Esophagus squamous epithelium (tissue), 5 donors: ENCODE measurements at places on chromosomes 3 and 15.

DNA sequence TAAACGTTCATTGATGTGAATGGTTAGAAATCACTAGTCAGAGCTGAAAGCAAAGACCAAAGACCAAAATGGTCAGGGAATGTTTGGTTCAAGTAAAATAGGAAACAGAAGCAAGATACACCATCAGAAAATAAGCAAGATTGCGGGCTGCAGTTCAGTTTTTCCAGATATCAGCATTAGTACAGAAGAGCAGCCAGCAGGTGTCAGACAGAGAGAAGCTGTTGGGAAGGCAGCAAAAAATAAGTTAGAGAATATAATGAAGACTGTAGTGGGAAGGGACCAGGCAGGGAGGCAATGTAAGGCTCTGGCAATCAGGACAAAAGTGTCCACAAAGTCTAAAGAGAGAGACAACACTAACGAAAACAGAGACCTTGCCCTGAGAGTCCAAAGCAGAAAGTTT lies 639.4 kb upstream of the NAALADL2 start:
- DNase-seq: no peak

DNA sequence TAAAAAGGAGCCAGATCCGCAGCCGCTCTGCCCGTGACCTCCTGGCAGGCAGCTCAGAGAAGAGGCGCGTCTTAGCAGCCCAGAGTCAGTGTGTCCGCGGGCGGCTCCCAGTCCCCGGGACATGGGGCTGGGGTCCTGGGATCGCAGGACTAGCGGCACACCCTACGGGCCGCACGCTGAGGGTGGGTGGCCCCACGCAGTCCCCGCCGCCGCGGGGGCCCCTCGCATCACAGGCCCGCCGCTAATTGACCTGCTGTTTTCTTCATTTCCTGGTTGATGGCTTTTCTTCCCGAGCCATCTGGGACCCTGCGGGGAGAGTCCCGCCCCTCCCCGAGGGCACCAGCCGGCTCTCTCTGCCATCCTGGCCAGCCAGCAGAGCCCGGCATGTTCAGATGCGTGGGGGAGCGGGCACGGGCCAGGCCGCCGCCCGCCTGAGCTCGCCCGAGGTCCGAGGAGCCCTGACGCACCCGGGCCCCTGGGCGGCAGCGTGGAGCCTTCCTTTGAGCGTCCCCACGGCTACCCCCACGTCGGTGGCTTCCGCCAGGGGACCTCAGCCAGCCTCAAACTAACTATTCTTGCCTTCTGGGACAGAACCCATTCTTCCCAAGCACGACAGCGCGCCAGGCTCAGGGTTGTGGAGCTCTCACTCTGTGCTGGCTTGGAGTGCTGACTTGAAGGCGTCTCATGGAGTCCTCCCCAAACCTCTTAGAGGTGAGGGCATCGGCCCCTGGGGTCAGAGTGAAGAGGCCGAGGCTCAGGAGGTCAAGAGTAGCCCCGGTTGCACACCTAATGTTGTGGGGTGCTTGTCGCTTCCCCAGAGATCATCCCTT lies 34.6 kb upstream of the CACNA2D3 start:
- no peak for DNase-seq

DNA sequence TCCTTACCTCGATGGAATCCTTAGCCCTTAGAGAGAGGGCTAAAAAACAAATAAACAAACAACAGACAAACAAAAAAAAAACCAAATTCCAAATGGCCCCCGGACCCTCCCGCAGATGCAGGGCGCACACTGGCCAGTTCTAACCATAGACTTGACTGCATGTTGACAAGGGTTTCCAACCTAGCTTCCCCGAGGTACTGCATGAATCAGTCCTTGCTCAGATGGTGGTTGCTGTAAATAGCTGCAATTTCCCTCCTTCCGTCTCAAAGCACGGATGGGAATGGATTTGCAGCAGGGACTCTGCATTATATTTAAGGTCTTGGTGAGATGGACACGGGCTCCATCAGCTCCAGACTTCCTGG lies 162.8 kb downstream of the CD47 start:
- no peak for DNase-seq

GRCh38 chr3:70006089-70006488 lies 6.6 kb downstream of the SAMMSON start:
- DNase-seq: no peak

DNA sequence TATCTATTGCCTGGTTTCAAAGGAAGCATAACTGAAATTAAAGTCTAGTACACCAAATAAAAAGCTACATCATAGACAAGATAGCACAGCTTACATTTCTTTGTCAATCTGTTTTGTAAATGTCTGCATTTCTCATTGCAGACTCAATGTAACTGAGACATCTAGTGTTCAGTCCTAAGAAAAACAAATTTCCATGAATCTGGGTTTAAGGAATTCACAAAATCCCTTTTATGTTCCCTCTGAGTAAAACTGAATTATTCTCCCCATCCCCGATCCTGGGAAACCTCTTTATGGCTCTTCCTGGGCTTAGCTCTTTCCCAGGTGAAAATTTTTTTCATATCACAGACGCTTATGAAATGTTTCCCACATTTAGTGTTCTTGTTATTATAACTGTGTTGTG lies 21.6 kb upstream of the RASA2 start:
- DNase-seq: no peak

DNA sequence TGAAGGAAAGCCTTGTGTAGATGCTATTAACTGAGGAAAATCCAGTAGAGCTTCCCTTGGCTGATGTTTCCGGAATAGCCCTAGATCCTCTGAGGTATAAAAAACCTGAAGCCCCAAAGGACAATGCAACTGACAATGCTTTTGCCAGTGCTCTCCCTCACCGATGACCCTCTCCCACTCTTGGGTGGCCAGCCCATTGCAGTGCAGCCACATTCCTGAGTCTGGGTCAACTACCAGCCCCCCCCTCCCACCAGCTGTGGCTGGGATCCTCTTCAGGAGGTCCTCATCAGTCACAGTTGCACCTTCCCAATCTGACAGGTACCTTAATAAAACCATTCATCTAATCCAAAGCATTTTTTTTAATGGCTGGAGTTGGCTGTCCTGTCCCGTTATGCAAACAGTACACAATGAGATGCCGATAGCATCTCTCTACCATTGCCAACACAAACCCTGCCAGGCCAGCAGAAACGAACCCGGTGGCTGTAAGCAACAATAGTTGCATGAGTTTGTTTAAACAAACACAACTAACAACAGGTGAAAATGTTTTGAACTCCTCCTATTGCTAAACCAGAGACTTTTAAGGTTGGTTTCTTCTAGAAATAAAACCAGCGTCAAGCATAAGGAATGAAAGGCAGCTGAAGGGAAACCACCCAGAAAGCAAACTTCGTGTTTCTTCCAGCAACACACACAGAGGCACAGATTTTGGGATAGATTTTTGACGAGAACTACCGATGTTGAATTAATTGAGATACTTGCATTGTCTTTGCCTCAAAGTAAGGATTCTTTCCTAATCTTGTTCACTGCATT lies 128.3 kb upstream of the ARHGEF3 start:
- no peak for DNase-seq

GRCh38 chr3:180330440-180330839 lies 271.5 kb upstream of the TTC14 start:
- no peak for DNase-seq

DNA sequence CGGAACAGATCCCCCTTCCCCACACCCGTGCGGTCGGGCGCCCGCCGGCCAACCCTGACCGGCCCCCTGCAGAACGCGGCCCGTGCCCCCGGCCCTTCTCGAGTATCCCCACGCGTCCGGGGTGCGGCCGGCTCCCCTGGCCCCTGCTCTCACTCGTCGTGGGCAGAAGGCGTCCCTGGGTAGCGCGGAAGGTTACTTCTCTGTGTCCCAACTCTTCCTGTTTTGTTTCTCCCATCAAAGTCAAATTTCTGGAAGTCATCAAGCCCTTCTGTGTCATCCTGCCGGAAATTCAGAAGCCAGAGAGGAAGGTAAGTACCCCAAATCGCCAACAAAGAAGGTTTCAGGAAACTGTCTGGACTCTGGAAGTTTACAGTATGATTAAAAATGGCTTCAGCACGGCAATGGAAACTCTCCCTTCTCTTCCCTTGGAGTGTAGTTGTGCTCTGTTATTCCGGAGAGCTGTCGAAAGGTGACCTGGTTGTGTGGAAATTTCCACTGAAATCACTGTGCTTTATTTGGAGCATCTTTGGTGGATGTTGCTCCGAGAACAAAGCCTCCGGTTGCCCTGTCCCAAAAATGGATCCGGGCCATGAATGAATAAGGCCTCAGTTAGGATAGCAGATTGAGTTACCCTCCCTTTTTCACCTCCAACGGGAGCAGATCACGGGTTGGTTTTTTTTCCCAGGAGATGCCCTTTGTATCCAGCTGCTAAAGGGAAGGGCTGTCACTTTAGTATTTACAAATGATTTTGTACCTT lies 536 bp downstream of the SEC61A1 start:
- no peak for DNase-seq

GRCh38 chr3:52204337-52205073 lies 6.5 kb downstream of the ALAS1 start:
- DNase-seq: no peak

DNA sequence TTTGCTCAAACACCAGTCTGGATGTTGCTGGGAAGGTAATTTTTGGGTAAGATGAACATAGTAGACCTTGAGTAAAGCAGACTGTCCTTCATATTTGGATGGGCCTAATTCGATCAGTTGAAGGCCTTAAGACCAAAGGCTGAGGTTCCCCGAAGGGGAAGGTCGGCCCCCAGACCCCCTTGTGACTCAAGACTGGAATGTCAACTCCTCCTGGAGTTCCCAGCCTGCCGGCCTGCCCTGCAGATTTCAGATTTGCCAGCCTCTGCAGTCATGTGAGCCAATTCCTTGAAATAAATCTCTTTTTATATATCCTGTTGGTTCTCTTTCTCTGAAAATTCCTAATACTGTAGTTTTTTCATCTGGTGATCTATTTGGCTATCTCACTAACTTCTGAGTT lies 146.5 kb downstream of the APBA2 start:
- no peak for DNase-seq
